ENCODE measurements at places on chromosomes 16 and 17.

DNA sequence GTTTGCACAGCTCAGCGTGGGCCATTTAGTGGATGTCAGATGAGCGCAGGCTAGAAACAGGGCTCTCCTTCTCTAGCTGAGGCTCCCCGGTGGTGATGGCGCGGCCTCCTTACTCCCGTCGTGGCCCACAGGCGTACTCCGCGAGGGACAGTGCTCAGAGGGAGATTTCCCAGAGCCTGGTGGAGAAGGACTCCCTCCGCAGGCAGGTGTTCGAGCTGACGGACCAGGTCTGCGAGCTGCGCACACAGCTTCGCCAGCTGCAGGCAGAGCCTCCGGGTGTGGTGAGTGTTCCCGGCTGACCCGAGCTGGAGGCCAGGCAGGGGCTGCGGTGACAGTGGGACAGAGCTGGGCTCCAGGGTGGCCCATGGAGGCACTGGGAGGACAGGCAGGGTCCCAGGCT is 21.4 kb downstream of the CARD14 start:
- no peak for DNase-seq

GRCh38 chr17:2067048-2067561 is 12.2 kb downstream of the HIC1 start:
- no peak for DNase-seq

- DNase-seq: peak; percentile 82
These were observed 67.9 kb downstream of the N4BP1 start for GRCh38 chr16:48542020-48542473.

DNA sequence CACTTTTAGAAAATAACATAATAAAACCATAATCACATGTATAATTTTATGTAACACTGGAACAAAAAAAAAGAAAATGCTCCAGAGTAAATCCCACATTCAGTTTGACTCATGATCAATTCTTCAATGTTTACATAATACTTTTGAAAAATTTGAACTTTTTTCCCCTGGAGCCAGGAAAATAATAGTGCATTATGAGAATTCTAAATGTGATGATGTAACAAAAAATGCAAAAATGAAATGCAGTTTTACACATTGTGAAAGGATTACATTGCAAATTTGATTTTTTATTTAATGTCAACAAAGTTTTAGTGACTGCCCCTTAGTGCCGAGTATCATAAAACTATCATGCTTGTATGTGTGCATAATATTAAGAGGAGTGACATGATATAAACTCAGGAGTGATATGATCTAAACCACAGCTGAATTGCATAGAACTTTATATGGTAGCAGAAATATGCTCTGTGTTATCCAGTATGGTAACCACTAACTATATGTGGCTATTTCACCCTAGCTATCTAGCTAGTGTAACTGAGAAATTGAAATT is 238.2 kb downstream of the CDH8 start:
- DNase-seq: no peak

- peak; percentile 41 for DNase-seq
These were observed 30.4 kb downstream of the CFDP1 start for GRCh38 chr16:75402821-75403475.

DNA sequence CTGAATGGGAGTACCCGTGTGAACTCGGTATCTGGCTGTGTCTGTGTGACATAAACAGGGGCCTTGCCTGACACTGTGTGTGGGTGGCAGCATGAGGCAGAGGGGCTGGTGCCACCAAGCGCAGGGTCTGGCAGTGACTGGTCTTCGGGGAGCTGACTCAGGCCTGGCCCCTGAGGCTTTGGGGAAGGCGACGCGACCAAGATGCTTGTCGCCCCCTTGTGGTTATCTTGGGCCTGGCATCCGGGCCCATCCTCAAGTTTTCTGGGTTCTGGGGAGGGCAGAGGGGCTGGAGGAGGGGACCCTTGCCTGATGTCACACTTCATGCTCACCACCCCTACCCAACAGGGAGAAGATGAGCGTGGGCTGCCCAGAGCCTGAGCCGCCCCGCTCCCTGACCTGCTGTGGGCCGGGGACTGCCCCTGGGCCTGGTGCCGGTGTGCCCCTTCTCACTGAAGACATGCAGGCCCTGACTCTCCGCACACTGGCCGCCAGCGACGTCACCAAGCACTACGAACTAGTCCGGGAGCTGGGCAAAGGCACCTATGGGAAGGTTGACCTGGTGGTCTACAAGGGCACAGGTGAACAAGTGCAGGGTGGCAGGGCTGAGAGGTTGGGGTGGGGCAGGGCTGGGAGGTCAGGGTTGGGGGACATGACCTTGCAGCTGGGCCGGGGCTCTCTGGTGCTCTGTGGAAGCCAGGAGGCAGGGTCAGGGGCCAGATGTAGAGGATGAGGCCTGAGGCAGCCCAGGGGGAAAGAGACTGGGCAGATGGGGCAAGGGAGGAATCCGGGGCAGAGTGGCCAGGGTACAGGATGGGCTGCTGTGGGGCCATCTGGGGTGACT is 24.9 kb downstream of the SBK1 start:
- peak; percentile 16 for DNase-seq

All from globus pallidus (tissue), 1 donor.